ENCODE measurements at places on chromosomes 2 and 18.
A peak's percentile ranks its signal among the peaks of the same experiment; 100 is the strongest.

GRCh38 chr18:73950116-73950700 lies 197.4 kb downstream of the FBXO15 start:
- H3K4me1 ChIP-seq: no peaks in the 10 kb centered on the region
- H3K4me3 ChIP-seq: no peak overlapping the region
- no peak overlapping the region for H3K27ac ChIP-seq
- ATAC-seq: no peak
- H3K27me3 ChIP-seq: no peaks in the 10 kb centered on the region

DNA sequence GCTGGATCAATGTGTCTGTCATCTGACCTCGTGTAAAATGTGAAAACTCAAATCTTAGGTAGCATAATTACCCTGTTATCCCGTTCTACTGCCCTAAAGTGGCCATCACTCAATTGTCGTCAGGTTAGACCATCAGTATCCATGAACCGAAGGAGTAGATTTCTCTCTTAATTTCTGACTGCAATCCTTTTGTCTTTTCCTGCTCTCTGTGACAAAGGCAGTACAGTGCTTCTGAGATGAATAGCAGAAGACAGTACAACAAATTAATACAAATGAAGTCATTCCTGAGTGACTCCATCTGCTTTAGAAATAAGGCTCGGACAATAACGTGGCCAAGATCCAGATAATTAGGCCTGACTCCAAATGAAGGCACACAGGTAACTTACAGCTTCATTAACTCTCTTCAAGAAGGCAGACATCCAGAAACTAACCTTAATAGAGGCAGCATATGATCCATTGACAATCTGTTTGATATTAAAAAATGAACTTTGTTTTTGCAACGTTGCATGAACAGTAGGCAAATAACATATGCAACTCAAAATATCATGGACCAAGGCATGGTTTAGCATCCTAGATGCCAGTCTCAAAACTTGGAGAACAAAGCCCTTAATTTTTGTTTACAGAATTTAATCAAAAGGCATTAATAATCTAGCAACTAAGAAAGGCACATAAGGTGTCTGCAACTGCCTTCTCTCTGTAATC lies 96.7 kb upstream of the CDH20 start:
- ATAC-seq: no peak
- no peaks in the 10 kb centered on the region for H3K27me3 ChIP-seq
- no peaks in the 10 kb centered on the region for H3K36me3 ChIP-seq
- H3K4me1 ChIP-seq: no peaks in the 10 kb centered on the region

- no peaks in the 10 kb centered on the region for H3K4me1 ChIP-seq
- H3K4me3 ChIP-seq: no peak overlapping the region
- peaks cover 28% of the 10 kb centered on the region for H3K36me3 ChIP-seq
- H3K27ac ChIP-seq: no peak overlapping the region
Measured at GRCh38 chr18:42028247-42028832, 73.3 kb downstream of the PIK3C3 start.

- no peak for ATAC-seq
- no peaks in the 10 kb centered on the region for H3K27me3 ChIP-seq
- H3K4me3 ChIP-seq: no peak overlapping the region
- H3K4me1 ChIP-seq: peaks cover 5% of the 10 kb centered on the region
- no peaks in the 10 kb centered on the region for H3K36me3 ChIP-seq
Measured at GRCh38 chr2:68970566-68971265, 3.7 kb upstream of the GKN1 start.

DNA sequence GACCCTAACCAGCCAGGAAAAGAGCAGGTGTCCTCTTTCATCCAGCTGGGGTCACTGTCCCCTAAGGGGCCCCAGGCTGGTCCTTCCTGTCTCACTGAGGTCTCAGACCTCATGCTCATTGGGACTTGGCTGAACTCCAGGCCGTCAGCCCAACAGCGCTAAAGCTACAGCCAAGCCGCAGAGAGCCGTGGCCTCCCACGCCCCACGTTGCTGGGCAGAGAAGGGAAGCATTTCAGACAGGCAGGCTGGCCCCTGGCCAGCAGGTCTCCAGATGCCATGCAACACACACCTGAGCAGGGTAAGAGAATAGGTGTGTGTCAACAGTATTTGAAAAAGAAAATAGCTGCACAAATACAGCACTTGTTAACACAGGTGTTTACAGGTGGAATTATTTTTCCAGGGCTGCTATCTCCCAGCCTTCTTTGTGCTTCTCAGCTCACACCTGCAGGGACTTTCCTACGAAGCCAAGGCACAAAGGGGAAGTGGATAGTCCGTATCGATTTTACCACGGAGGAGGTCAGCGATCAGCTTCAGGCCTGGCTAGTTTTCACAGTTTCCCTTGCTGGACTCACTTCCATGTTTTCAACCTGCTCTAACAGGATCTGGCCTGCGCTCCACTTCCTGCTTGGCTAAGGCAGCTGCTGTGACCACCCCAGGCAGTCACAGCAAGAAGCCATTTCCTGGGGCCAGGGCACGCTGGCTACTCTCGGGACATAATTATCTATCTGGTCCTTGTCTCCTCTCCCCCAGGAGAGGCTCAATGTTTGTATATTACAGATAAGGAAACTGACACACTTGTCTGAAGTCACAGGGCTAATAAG lies 156.1 kb upstream of the ID2 start:
- H3K27me3 ChIP-seq: no peaks in the 10 kb centered on the region
- H3K27ac ChIP-seq: peak overlapping the region; percentile 89
- peaks cover 59% of the 10 kb centered on the region for H3K4me1 ChIP-seq
- H3K4me3 ChIP-seq: peak overlapping the region; percentile 48
- H3K36me3 ChIP-seq: peaks cover 4% of the 10 kb centered on the region

Data from stimulated activated memory B cell treated with anti-CD40 and anti-IgM and Interleukin-4, amounts not matched to agents 10 μg/mL and 1 μg/mL and 100 μg/mL, for 72 hours (primary cell).